Lower lobe of right lung (tissue), 2 donors: ENCODE measurements at places on chromosomes 2 and 18. TPM values are rescaled to one million over a fixed set of nuclear protein-coding genes. Genes with fewer than 3 reads are reported as not detected.

NTSR2 gene
- not detected for total RNA-seq

DPYSL5 gene
- not detected for total RNA-seq

CDKL4 gene
- total RNA-seq: 1.7 TPM

FAM228A gene
- total RNA-seq: 0.89 TPM

ARHGEF33 gene
- total RNA-seq: 1.5 TPM

CMPK2 gene
- total RNA-seq: 43.3 TPM

AQP12B gene
- not detected for total RNA-seq

HRH4 gene
- 2.0 TPM for total RNA-seq

ALPI gene
- total RNA-seq: not detected

PPP3R1 gene
- total RNA-seq: 54.5 TPM

LAMA3 gene
- 89.1 TPM for total RNA-seq

CXCR1 gene
- 10.4 TPM for total RNA-seq

SERPINB7 gene
- not detected for total RNA-seq

CTDSP1 gene
- total RNA-seq: 168 TPM

MLPH gene
- total RNA-seq: 394 TPM

TMEM247 gene
- total RNA-seq: not detected

HOXD13 gene
- not detected for total RNA-seq

NGEF gene
- 1.7 TPM for total RNA-seq

EVX2 gene
- not detected for total RNA-seq

SERPINB10 gene
- total RNA-seq: not detected

UGT1A7 gene
- total RNA-seq: not detected

CAPG gene
- total RNA-seq: 555 TPM

RAB12 gene
- total RNA-seq: 50.2 TPM

NMUR1 gene
- 4.4 TPM for total RNA-seq

RAB27B gene
- 20.1 TPM for total RNA-seq

FRZB gene
- 2.9 TPM for total RNA-seq

SERPINB4 gene
- not detected for total RNA-seq

TMEM37 gene
- total RNA-seq: 21.7 TPM

RSAD2 gene
- 21.9 TPM for total RNA-seq

WDR54 gene
- 14.5 TPM for total RNA-seq

SLC19A3 gene
- 40.7 TPM for total RNA-seq

ANKRD53 gene
- 1.1 TPM for total RNA-seq

ASB18 gene
- not detected for total RNA-seq

TBC1D8 gene
- total RNA-seq: 30.2 TPM

PLA2R1 gene
- total RNA-seq: 5.6 TPM

SERPINB2 gene
- not detected for total RNA-seq

CCL20 gene
- 1.6 TPM for total RNA-seq

CPLX4 gene
- not detected for total RNA-seq

GALR1 gene
- total RNA-seq: not detected

DLGAP1 gene
- total RNA-seq: 3.8 TPM

FKBP1B gene
- 16.4 TPM for total RNA-seq

OSR1 gene
- total RNA-seq: 15.5 TPM

CHAC2 gene
- 1.6 TPM for total RNA-seq

SPP2 gene
- total RNA-seq: not detected

ITGA6 gene
- 70.4 TPM for total RNA-seq

VAMP5 gene
- 87.0 TPM for total RNA-seq

ADI1 gene
- total RNA-seq: 60.2 TPM

ADD2 gene
- 2.1 TPM for total RNA-seq

SERPINB5 gene
- not detected for total RNA-seq

STAT4 gene
- total RNA-seq: 5.8 TPM

NAT8 gene
- not detected for total RNA-seq

CYRIA gene
- total RNA-seq: 29.4 TPM

HNMT gene
- total RNA-seq: 99.3 TPM

ABCG8 gene
- total RNA-seq: not detected
